ENCODE measurements at places on chromosomes 2 and 18. TPM values are rescaled to one million over a fixed set of nuclear protein-coding genes. Genes with fewer than 3 reads are reported as not detected.

The CIB4 gene
- not detected for total RNA-seq

The GREB1L gene
- 19.1 TPM for total RNA-seq

DNA sequence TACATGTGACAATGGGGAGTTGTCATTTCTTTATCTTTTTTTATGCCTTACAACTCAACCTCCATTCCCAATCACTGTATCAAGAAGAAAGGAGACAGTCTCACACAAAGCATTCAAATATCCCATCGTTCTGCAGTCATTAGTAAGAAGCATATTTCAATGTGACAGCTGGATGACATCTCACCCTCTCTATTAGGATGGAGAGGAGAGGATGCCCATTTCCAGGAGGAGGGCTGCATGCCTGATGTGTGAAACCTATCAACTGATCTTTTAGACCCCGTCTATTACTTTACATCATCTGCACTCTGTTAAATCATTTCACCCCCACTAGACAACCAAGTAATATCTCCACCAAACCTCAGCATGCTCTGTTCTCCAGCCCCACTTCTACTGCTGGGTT is 292.7 kb upstream of the CHAC2 start:
- DNase-seq, result no peak
- H3K4me3 ChIP-seq, result no peak overlapping the region
- H3K36me3 ChIP-seq, result no peaks in the 10 kb centered on the region
- no peaks in the 10 kb centered on the region for H3K4me1 ChIP-seq
- H3K27ac ChIP-seq, result no peak overlapping the region

DNA sequence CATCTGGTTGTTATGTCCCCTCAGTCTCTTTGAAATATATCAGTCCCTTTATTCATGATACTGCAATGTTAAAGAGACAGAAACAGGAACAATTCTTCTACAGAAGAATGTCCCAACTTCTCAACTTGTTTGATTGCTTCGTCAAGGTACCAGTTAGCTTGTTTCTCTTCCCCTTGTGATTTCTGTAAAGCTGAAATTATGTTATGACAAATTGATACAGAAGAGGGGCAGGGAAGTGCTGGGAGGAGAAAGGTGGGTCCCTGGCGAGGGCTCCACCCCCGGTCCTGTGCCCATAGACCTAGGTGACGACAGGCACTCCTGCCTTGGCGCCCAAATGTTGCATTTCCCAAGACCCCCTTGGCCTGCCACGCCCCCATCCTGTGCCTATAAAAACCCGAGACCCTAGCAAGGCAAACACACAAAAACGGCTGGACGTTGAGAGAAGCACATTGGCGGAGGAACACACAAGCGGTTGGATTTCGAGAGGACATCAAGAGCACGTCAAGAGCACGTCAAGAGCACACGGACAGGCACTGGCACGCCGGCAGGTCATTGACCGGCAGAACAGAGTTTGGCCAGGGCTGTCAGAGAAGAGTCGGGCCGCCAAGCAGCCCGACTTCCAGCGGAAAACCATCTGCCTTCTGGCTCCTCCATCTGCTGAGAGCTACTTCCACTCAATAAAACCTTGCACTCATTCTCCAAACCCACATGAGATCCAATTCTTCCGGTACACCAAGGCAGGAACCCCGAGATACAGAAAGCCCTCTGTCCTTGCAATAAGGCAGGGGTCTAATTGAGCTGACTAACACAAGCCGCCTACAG is 11.5 kb upstream of the RTN4 start:
- H3K36me3 ChIP-seq, result no peaks in the 10 kb centered on the region
- H3K4me3 ChIP-seq, result no peak overlapping the region
- H3K27ac ChIP-seq, result no peak overlapping the region
- H3K4me1 ChIP-seq, result no peaks in the 10 kb centered on the region

GRCh38 chr2:179311101-179311500 is 46.5 kb upstream of the SESTD1 start:
- H3K4me1 ChIP-seq, result no peaks in the 10 kb centered on the region
- no peaks in the 10 kb centered on the region for H3K36me3 ChIP-seq
- H3K27me3 ChIP-seq, result no peaks in the 10 kb centered on the region
- no peak overlapping the region for H3K27ac ChIP-seq

DNA sequence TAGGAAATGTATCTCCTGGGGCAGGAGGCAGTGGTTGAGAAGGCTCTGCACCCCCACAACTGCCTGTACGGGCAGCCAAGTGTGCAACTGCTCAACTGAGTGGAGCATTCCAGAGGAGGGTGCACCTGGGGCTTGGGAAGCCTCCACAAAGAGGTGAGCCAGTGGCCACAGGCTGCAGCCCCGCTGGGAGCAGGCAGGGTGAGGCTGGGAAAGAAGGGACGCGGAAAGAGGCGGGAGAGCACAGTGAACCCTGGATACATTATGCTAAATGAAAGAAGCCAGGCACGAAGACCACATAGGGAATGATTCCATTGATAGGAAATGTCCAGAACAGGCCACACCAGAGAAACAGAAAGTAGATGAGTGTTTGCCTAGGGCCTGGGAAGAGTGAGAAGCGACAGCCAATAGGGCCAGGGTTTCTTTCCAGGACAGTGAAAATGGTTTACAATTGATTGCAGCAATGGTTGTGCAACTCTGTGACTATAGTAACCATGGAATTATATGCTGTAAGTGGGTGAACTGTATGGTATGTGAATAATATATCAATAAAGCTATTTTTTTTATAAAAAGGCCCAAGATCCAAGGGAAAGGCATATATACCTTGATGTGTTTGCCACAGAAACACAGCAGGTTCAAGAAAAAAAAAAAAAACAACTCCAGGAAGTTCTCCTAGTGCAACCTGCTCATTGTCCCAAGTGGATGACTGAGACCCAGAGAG is 82.4 kb downstream of the DDX1 start:
- H3K27ac ChIP-seq, result no peak overlapping the region
- no peaks in the 10 kb centered on the region for H3K36me3 ChIP-seq
- H3K4me3 ChIP-seq, result no peak overlapping the region
- DNase-seq, result no peak
